ENCODE measurements at places on chromosomes 3 and 15.
A peak's percentile ranks its signal among the peaks of the same experiment; 100 is the strongest.

DNA sequence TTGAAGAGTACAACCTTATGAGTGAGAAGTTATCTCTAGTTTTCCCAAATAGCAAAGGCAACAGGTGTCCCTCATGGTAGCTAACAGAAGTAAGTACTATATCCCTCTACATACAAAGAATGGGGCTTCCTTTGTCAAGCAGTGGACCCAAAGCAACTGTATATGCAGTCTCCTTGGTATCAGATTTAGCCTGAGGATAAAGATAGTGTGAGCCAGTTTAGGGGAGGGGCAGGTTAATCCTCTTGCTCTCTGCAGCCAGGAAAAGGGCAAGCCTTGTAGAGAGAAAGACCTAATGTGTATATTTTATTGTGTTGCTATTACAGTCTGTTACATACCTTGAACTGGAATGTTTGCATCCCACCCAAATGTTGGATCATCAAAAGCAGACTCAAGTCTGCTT is 117.9 kb upstream of the COL8A1 start:
- no peak for DNase-seq

DNA sequence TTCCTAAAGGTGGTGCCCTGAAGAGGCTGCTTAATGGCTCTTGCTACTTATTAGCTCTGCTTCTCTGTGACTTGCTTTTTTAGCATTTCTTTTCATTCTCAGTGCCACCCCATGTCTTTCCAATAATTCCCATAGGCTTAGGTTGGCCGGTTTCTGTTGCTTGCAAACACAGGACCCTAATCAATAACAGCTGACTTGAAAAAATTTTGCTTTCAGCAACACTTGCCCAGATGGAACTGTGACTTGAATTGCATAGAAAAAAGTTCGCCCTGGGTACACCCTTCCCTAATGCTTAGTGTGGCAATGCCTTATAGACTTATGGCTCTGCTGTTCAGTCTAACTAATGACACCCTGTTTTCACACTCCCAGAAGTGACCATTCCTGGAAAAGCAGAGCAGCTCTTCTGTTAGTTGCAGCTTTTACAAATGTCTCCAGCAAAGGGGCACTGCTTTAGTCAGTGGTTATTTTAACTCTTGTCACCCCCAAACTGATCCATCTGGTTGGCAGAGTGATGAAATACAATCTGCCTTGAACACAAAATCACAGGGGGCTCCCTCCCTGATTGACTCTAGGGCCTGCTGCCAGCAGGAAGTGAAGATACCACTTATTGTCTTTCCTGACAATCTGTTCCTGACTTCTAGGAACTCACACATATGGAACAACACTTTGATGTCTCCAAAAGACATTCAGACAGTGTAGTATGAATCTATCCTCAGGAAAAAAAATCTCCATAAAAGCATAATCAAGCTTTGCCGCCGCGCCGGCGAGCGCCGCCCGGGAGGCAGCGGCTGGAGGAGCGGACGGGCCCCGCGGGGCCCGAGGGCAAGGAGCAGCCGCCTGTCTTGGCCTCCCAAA is 9.7 kb upstream of the SLMAP start:
- DNase-seq, result no peak

GRCh38 chr3:128383316-128384235 is 83.1 kb downstream of the DNAJB8 start:
- peak; percentile 76 for DNase-seq

- no peak for DNase-seq
Observed at GRCh38 chr3:129014148-129014547, 13.0 kb downstream of the EFCC1 start.

GRCh38 chr15:70664494-70664893 is 98.9 kb downstream of the UACA start:
- no peak for DNase-seq

DNA sequence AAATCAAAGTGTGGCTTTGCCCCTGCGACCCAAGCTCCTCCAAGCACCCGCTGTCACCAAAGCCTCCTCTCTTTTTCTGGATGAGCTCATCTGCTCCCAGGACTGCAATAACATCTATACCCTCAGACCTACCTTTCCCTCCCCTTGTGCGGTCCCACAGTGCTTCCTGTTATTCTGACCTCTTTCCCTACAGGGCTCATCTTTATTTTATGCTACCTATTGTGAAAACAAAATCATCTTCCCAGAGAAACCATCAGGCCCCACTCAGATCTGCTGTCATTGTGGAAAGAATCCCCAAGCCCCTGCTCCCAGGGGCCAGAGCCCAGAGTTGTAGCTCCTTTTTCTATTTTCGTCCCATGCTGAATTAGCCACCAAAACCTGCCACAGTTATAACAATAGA is 162.2 kb downstream of the MEIS2 start:
- no peak for DNase-seq
